AG08395 (cell line): ENCODE measurements at places on chromosomes 12 and 14.

DNA sequence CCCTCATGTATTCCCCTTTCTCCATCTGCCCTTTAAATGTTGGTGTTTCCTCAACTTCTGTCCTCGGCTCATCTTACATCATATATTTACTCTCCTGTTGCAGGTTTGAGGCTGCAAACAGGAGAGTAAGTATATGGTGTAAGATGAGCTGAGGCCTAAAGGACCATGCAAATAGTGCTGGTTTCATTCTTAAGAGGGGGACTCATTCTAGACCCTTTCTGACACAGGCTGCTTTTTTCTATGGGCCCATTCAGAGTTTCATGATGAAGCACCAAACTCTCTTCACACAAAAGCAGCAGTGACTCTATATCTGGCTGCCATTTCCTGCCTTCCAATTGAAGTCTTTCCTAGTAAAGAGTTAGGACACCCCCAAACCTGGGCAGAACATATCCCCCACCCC is 218.5 kb downstream of the PHLDA1 start:
- no peak for DNase-seq

GRCh38 chr12:54369597-54370131 is 5.4 kb upstream of the GPR84 start:
- DNase-seq = no peak

GRCh38 chr12:108106599-108106998 is 22.5 kb upstream of the WSCD2 start:
- DNase-seq = no peak

GRCh38 chr12:127820846-127821245 is 446.1 kb upstream of the TMEM132C start:
- DNase-seq = no peak

GRCh38 chr12:31687101-31687527 is 27.6 kb downstream of the ETFBKMT start:
- DNase-seq = no peak

DNA sequence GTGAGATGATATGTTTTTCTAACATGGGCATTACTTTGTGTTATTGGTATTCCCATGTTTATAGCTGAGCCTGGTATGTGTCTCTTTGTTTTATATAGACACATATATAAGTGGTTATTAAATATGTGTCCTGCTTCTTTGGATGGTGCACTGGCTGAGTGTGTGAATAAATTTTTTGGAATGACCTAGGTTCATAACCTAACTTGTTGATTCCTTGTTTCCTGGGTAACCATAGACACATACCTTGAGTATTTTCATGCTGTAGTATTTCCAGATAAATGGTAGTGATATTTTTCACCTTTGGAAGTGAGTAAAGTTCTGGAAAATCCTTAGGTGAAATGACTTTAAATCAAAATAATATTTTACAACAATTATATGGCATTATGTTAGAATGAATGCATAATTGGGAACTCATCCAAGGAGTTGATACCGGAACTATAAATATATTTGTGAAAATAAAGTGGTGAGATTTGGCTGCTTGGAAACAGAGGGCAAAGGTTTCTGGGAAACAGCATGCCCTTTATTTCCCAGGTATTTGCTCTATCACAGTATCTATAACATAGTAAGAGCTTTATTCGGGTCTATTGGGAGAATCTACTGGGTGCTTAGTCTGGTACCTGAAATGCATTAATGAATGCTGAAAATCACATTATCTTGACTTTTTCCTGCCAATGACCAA is 64.3 kb upstream of the REP15 start:
- no peak for DNase-seq

- DNase-seq = no peak
These were observed 4.6 kb downstream of the RND1 start for GRCh38 chr12:48861111-48861510.

GRCh38 chr14:22520796-22521195 is 68.2 kb downstream of the DAD1 start:
- no peak for DNase-seq

DNA sequence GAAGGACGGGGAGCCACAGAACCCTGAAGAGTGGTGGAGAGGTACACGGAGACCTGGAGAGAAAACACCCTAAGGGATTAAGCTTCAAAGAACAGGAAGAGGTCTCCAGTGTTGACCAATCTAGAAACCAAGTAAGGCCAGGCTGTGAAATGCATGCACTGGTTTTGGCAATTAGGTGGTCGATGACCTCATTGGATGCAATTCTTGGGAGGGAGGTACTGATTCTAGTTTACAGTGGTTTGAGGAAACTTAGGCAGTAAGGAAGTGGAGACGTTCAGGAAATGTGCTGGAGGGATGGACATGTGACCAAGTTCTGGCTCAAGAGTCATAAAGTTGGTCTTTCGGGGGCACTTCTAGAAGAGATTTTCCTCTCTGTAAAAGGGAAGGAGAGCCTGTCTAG is 91.3 kb upstream of the CEP83 start:
- no peak for DNase-seq

- no peak for DNase-seq
These were observed 33.1 kb downstream of the SNRNP35 start for GRCh38 chr12:123491056-123491455.

GRCh38 chr12:32139064-32139421 is 32.4 kb downstream of the BICD1 start:
- peak; percentile 25 for DNase-seq

- no peak for DNase-seq
These were observed 1091.8 kb downstream of the AACS start for GRCh38 chr12:126156806-126157574.

GRCh38 chr12:11825278-11825677 is 175.8 kb downstream of the ETV6 start:
- no peak for DNase-seq

DNA sequence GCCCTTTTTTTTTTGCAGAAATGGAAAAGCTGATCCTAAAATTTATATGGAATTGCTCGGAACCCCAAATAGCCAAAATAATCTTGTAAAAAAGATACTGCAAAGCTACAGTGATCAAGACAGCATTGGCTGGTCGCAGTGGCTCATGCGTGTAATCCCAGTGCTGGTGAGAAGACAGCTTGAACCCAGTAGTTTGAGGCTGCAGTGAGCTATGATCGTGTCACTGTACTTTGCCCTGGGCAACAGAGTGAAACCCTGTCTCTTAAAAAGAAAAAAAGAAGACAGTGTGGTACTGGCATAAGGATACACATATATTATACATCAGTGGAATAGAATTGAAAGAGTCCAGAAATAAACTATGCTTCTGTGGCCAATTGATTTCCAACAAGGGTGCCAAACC is 5.4 kb downstream of the ITGB7 start:
- no peak for DNase-seq

DNA sequence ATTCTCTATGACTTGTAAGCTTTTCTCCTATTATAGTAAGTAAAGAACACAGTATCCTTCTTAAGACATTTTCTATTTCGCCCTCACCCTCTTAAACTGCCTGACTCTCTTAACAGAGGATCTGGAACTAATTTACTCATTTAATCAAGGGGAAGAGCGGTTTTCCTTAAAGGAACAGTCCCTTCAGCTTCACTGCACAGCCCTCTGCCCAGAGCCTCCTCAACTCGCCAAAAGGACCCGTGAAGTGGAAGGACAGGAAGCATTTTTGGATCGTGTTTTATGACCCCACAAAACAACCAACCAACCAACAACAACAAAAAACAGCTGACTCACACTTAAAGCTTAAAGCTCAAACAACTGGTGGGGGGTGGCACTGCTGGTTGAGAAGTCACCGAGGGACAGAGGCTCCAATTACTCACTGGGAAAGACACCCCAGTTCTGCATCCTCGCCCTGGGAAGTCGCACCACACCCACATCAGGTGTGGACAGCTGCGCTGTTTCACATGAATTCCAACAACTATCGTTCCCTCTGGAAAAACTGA is 35.7 kb downstream of the NID2 start:
- DNase-seq = peak; percentile 46

GRCh38 chr12:11876307-11876706 is 194.4 kb upstream of the BCL2L14 start:
- DNase-seq = no peak

DNA sequence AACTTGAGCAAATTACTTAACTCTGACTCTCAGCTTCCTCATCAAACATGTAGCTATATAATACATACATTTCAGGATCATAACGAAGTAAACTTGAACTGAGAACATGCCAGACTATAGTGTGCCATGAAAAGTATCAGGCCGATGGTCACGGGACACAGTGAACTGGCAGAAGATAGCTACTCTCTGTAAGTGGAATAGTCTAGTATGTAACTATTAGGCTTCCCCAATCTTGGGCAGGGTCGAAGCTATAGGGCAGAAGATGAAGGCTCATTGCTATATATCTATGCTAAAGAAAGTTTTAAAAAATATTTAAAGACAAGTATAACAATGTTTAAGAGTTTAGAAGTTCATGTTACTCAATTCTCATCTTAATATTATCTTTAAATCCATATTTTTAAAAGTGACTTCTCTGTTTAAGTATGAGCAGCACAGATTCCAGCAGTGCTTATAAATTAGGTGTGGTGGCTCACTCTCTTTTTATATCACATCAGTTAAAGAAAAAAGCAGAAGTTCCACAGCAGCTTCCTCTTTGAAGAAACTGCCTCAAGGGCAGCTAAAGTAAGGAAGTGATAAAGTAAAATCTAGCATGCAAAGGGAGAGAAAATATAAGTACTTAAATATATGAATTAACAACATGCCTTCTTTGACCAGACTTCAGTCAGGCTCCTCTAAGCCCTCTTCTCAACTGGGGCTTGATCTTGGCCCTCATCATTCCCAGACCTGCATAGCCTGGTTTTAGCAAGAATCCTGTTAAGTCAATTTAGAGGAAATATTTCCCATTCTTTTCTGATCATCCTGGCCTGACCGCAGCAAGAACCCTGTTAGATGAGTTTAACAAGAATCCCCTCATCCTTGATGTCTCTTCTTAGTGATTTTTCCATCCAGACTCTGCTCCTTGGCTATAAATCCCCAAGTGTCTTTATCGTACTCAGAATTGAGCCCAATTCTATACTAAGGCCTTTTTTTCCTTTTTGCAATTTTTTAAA is 8.4 kb upstream of the GLIPR1 start:
- no peak for DNase-seq

DNA sequence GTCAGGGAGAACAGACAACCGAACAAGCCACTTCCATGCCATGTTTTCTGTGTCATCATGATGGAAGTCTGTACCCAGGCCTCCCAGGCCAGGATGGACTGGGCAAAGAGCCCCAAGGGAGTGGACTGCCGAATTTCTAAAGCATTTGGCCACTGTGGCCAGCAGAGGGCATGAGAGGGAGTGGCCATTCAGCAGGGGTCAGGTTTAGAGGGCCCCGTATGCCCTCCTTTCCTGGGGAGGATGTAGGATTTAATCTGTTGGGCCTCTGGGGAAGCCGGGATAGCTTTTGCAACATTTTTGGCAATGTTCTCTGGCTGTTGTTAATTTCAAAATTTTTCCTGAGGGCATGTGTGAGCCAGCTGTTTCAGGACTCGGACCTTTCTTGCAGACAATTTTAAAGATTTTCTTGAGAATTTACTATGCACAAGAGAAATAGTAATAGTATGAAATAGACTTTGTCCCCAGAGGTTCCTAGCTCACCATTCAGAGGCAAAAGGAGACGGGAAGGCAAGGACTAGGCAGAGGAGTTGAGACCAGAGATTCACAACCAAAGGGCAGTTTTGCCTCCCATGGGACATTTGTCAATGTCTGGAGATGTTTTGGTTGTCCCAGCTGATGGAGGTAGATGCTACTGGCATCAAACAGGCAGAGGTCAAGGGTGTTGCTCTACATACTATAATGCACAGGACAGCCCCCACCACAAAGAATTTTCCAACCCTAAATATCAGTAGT is 18.0 kb downstream of the ACACB start:
- DNase-seq = peak; percentile 83

GRCh38 chr14:90472632-90473031 is 75.8 kb downstream of the CALM1 start:
- no peak for DNase-seq

DNA sequence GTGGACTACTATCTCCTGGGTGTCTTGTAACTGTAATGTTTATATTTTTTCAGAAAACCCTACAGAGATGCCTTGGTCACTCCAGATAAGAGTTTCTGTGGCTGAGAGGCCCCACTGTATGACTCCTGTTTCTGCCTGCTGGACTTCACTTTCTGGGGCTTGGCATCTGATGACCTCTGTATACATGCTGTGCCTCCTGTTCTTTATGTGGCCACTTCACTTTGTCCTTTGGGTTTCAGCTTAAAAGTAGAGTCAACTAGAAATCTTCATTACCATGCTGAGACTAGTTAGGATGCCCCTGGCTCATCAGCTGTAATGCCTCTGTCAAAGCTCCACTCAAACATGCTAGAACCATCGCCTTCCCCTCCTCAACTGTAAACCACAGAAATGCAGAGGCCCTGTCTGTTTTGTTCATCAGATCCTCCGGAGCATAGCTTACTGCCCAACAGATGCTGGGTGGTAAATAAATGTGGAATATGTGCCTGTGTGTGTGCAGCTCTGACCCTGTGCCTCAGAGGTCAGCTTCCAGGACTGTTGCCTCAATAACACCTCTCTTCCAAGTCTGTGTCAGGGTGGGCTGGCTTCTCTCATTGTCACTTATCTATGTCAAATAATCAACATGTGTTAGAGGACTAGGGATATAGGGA is 25.5 kb downstream of the ZNF664 start:
- no peak for DNase-seq

- DNase-seq = no peak
These were observed 234.8 kb downstream of the DUSP6 start for GRCh38 chr12:89117448-89118034.

GRCh38 chr12:132204063-132204792 is 60.0 kb downstream of the NOC4L start:
- peak; percentile 30 for DNase-seq

GRCh38 chr12:2692080-2692479 is 102.7 kb upstream of the FKBP4 start:
- DNase-seq = no peak

DNA sequence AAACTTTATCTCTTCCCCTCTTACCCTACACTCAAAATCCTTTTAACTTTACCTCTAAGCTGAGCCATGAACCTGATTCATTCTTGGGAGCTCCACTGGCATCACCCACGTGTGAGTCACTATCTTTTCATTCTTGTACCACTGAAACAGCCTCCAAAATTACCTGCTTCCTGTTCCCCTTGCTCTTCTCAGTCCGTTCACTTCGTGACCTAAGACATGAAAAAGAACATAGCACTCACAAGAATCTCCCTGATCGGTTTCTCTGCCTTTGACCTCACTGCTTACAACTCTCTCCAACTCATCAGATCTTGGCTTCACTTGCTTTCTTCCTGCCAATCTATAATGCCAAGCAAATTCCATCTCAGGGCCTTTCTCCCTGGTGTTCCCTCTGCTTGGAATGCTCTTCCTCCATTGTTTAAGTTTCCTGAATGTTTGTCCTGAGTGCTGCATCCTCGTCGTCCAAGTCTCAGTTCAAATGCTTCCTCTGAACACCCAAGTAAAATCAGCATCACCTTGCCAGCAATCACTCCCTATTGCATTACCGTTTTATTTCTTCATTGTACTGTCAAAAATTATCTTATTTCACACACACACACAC is 9.2 kb downstream of the GLIPR1 start:
- DNase-seq = peak; percentile 31
